ENCODE measurements at places on chromosomes 6 and 20.

DNA sequence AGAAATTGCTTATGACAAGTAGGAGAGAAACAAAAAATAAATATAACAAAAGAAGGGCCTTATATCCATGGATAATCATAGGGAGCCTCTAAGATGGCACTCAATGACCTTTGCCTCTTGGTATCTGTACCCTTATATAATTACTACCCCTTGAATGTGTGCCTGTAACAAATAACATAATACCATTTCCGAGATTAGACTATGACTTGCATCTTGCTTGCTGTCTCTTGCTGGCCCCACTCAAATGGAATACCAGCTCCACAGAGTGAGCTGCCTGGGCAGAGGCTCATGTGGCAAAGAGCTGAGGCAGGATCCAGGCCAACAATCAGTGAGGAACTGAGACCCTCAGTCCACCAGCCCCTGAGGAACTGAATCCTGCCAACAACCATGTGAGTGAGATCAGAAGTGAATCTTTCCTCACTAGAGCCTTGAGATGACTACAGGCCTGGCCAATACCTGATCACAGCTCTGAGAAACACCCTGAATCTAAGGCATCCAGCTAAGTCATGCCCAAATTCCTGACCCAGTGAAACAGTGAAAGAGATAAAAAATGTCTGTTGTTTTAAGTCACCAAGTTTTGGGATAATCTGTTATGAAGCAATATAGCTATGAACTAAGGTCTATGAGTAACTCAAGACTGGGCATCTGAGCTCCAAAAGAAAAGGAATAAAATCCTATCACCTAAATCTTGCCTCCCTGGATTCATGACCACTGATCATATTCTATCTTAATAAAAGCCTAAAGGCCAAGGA, 5.5 kb downstream of the KATNA1 start:
- no peak for DNase-seq

- DNase-seq: no peak
These were observed 3.5 kb upstream of the BPI start for GRCh38 chr20:38300438-38300837.

DNA sequence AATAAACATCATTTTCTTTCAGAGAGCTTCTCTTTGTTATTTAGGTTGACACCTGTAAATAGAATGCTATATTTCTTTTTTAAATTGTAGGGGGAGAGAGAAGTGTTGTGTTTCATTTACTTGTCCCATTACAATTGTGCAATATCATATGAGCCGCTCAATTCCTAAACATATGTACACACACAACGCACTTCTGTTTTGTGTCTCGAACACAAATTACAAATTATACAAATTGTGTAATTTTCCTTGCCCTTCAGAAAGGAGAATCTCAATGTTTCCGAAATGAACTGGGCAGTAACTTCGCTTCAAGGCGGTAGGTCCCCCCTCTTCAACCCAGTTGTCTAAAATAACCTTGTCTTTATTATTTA, 2.6 kb upstream of the ABT1 start:
- DNase-seq: no peak

DNA sequence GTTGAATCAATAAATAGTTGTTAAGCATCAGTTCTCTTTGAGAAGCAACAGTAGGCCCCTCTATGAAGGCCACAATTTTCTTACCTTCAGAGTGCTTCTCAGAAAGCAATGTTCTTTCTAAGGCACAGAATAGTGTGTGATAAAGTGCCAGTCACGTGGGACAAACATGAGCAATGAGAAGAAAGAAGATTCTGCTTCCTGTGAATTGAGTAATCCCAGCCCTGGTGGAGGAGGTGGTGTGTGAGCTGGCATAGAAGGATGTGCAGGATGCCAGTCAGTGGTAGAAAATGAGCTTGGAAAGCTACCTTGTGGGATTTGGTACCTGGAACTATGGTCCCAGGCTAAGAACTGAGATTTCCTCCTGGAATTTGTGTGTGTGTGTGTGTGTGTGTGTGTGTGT, 21.7 kb downstream of the KIZ start:
- DNase-seq: no peak

DNA sequence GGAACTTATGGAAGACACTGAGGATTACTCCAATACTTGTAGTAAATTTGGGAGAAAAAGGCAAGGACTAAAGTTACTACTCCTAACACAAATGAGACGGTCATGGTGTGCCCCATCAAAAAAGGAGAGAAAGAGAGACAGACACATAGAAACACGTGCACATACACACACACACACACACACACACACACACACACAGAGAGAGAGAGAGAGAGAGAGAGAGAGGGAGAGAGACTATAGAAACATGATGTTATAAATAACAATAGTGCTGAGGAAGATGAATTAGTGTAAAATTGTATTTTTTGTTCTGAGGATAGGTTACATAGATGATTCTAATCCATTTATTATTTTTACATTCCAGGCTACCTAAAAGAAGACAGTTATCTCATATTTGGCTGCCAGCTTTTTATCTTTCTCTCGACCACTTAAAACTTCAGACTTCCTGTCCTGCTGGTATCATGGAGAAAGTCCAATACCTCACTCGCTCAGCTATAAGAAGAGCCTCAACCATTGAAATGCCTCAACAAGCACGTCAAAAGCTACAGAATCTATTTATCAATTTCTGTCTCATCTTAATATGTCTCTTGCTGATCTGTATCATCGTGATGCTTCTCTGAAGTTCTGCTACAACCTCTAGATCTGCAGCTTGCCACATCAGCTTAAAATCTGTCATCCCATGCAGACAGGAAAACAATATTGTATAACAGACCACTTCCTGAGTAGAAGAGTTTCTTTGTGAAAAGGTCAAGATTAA, 10.5 kb downstream of the PLN start:
- DNase-seq: no peak

DNA sequence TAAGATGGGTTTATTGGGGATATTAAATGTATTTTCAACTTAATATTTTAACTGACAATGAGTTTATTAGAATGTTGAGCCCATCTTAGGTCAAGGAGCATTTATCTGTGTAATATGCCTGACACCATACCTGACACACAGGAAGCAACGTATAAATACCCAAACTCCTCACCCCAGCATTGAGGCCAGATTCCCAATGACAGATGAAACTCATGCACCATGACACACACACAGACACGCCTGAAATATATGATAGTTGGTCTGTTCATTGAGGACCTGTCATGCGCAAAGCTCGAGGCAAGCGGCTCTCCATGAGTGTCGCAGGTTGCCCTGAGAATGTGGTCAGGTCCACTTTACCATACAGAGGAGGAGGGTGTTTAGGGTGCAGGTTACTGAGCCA, 64.1 kb downstream of the GFOD1 start:
- DNase-seq: no peak

DNA sequence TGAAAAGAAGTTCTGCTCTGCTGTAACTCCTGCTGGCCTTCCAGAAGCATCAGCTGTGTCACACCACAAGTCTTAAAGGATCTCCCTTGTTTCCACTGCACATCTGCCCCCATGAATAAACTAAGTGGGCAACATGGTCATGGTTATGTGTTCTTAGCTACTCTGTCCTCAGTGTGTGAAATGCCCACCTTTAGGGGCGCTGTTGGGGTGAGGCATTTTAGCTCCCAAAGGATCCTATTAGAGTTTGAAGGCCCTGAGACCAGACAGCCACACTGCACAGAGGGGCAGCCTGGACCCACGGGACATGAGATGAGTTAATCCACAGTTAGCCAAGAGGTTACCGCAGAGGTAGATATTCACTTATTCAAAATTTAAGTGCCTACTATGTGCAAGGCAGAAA, 294.3 kb upstream of the QKI start:
- DNase-seq: no peak

GRCh38 chr6:3164388-3164787, 7.0 kb upstream of the TUBB2A start:
- no peak for DNase-seq

DNA sequence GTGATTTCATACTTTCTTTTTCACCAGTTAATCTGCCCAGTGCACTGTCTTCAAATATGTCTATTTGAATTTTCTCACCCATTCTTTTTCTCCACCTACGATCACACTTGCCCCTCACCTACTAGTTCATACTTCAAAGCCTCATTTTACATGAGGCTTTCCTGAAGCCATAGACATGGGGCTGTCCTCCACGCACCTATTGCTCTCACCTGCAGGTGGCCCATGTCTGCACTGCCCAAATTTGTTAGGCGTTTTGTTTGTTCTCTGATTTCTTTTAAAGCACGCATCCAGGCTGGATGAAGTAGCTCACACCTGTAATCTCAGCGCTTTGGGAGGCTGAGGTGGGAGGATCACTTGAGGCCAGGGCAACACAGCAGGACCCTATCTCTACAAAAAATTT, 106.8 kb upstream of the RIPOR2 start:
- DNase-seq: no peak

Data from stimulated activated CD8-positive, alpha-beta memory T cell treated with anti-CD3 and anti-CD28 coated beads, Interleukin-7, amount 100 ng/mL, for 24 hours (primary cell).